Suprapubic skin (tissue), 4 donors: ENCODE measurements at places on chromosomes 12 and 14.

DNA sequence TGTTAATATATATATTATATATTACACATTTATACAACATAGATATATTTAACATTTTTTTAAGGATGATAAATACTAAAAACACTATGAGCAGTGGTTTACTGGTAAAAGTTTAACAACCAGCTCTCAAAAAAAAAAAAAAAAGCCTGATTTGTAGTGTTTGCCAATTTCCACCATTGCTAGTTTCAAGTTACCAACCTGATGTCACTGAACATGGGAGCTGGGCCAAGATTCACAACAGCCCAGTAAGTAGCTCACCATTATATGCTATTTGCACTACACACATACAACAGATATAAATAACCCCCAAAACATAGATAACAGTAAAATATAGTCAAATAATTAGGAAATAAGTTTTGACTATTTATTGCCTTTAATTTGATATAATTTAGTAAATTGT lies 28.9 kb upstream of the TMX1 start:
- no peak overlapping the region for H3K4me3 ChIP-seq
- no peak for DNase-seq
- H3K27me3 ChIP-seq, result no peaks in the 10 kb centered on the region
- no peaks in the 10 kb centered on the region for H3K4me1 ChIP-seq

GRCh38 chr12:77998236-77998786 lies 167.6 kb downstream of the NAV3 start:
- H3K27ac ChIP-seq, result no peak overlapping the region
- H3K27me3 ChIP-seq, result no peaks in the 10 kb centered on the region
- no peaks in the 10 kb centered on the region for H3K4me1 ChIP-seq
- no peak overlapping the region for H3K4me3 ChIP-seq
- no peak for DNase-seq

GRCh38 chr14:65164068-65164824 lies 61.9 kb upstream of the MAX start:
- DNase-seq, result no peak
- H3K27ac ChIP-seq, result no peak overlapping the region
- no peaks in the 10 kb centered on the region for H3K4me1 ChIP-seq
- no peaks in the 10 kb centered on the region for H3K27me3 ChIP-seq

- no peak overlapping the region for H3K27ac ChIP-seq
- H3K4me1 ChIP-seq, result no peaks in the 10 kb centered on the region
- H3K4me3 ChIP-seq, result no peak overlapping the region
Measured at GRCh38 chr12:123306200-123306599, 34.5 kb upstream of the CDK2AP1 start.

DNA sequence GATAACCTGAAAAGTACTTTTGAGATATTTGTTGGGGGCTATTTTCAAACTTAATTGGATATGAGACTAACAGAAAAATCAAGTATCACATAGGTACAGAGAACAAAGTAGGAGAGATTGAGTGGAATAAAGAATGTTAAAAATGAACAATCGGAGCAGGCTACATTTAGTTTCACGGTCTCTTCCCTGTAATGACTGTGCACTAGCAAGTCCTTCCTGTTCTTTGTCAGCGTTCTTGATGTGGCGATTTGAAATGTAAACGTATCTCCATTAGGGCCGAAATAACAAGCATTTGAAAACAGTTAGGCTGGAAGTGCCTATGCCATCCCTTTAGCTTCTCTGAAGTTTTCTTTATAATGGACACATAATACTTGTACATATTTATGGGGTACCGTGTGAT lies 31.0 kb downstream of the SLC25A29 start:
- H3K4me1 ChIP-seq, result peaks cover 17% of the 10 kb centered on the region
- DNase-seq, result no peak
- no peak overlapping the region for H3K4me3 ChIP-seq
- no peak overlapping the region for H3K27ac ChIP-seq

- no peak overlapping the region for H3K4me3 ChIP-seq
- H3K27ac ChIP-seq, result no peak overlapping the region
- H3K27me3 ChIP-seq, result no peaks in the 10 kb centered on the region
- peaks cover 13% of the 10 kb centered on the region for H3K4me1 ChIP-seq
- no peak for DNase-seq
Measured at GRCh38 chr12:53036802-53037201, 13.1 kb upstream of the TNS2 start.

GRCh38 chr14:101186992-101187815 lies 283.7 kb upstream of the RTL1 start:
- no peak for DNase-seq
- peaks cover 28% of the 10 kb centered on the region for H3K27me3 ChIP-seq
- H3K4me1 ChIP-seq, result no peaks in the 10 kb centered on the region
- no peak overlapping the region for H3K4me3 ChIP-seq

- H3K36me3 ChIP-seq, result no peaks in the 10 kb centered on the region
- peak; percentile 77 for DNase-seq
- peak overlapping the region; percentile 22 for H3K4me3 ChIP-seq
- no peaks in the 10 kb centered on the region for H3K4me1 ChIP-seq
- H3K27ac ChIP-seq, result no peak overlapping the region
- no peaks in the 10 kb centered on the region for H3K27me3 ChIP-seq
Measured at GRCh38 chr12:12927211-12928079, 24.5 kb downstream of the GPRC5D start.

DNA sequence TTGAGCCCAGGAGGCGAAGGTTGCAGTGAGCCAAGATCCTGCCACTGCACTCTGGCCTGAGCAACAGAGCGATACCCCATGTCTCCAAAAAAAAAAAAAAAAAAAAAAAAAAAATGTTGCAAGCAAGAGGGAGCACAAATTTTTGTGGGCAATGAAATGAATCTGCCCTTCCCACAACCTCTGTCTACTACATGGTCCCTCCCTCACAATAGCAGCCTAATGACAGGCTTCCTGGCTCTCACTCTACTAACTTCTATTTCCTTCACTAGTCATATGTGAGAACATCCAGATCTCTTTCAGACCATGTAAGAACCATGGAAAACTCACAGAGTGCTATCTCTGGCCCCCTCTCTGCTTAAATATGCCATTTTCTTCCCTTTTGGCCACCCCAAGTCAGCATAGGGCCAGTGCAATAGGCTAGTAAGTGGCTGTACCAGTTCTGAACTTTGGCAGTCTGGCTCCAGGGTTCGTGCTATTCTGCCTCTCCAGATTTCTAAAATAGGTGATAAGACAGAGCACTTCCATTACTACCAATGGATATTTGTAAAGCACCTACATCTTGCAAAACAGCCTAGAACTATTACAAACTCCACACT lies 7.1 kb downstream of the OSBPL8 start:
- H3K4me1 ChIP-seq, result peaks cover 45% of the 10 kb centered on the region
- H3K36me3 ChIP-seq, result no peaks in the 10 kb centered on the region
- H3K4me3 ChIP-seq, result no peak overlapping the region
- H3K27me3 ChIP-seq, result no peaks in the 10 kb centered on the region
- no peak overlapping the region for H3K27ac ChIP-seq
- DNase-seq, result no peak

- H3K4me3 ChIP-seq, result no peak overlapping the region
- H3K27me3 ChIP-seq, result no peaks in the 10 kb centered on the region
- no peak for DNase-seq
- H3K4me1 ChIP-seq, result no peaks in the 10 kb centered on the region
Measured at GRCh38 chr12:48302161-48302911, 48.4 kb downstream of the ZNF641 start.

DNA sequence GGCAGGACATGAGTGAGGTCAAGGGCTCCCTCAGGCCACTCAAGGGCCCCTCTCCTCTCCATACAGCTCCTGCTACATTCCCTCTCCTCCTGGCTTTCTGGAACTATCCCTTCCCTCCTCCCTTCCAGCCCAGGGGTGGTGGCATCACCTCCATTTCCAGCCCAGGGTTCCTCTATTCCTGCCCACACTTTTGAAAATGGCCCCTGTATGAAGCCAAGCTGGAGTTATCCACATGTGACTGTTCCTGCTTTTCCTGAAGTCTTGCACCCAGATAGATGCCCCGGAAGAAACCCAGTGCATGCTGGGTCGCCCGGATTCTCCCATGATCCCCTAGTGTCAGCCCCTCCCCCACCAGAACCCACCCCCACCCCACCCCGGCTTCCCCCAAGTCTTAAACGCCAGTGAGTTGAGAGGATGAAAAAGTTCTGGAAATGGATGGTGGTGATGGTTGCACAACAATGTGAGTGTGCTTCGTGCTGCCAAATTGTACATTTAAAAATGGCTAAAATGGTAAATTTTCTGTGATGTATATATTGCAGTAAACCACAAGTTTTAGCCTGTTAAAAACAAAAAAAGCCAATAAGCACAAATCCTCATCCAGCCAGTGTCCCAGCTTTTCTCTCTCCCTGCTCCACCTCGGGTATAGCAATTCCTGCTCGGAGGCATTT lies 136.9 kb downstream of the SCARB1 start:
- peaks cover 22% of the 10 kb centered on the region for H3K4me1 ChIP-seq
- peak overlapping the region; percentile 77 for H3K27ac ChIP-seq
- no peak overlapping the region for H3K4me3 ChIP-seq
- H3K27me3 ChIP-seq, result no peaks in the 10 kb centered on the region
- DNase-seq, result no peak

GRCh38 chr12:6250343-6250742 lies 50.1 kb downstream of the CD9 start:
- DNase-seq, result no peak
- peak overlapping the region; percentile 43 for H3K27ac ChIP-seq
- no peaks in the 10 kb centered on the region for H3K36me3 ChIP-seq
- H3K4me1 ChIP-seq, result peaks cover 14% of the 10 kb centered on the region
- H3K4me3 ChIP-seq, result no peak overlapping the region

- DNase-seq, result no peak
- H3K27me3 ChIP-seq, result no peaks in the 10 kb centered on the region
- H3K4me3 ChIP-seq, result no peak overlapping the region
- no peak overlapping the region for H3K27ac ChIP-seq
- peaks cover 46% of the 10 kb centered on the region for H3K4me1 ChIP-seq
Measured at GRCh38 chr12:11668611-11669010, 19.1 kb downstream of the ETV6 start.
